Keratinocyte (primary cell): ENCODE measurements at places on chromosomes 2 and 18.

DNA sequence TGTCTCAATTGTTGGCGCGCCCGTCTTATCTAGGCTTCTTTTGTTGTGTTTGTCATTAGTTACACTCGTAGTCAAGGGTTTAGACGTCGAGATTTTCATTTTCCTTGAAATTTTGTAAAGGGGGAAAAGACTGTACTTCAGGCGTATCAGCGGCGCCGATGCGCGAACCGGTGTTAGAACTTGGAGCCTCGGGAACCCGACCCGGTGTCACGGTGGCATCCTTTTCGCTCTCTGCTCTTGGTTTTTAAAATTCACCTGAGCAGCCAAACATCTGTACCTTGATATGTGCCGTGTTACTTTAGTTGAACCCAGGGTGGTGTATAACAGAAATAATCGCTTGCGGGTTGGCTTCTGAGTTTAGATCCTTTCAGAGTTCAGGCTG, 643 bp downstream of the RMC1 start:
- peaks cover 20% of the 10 kb centered on the region for H3K4me1 ChIP-seq
- peak overlapping the region; percentile 86 for H3K4me3 ChIP-seq
- H3K27me3 ChIP-seq: no peaks in the 10 kb centered on the region
- peaks cover 9% of the 10 kb centered on the region for H3K36me3 ChIP-seq

DNA sequence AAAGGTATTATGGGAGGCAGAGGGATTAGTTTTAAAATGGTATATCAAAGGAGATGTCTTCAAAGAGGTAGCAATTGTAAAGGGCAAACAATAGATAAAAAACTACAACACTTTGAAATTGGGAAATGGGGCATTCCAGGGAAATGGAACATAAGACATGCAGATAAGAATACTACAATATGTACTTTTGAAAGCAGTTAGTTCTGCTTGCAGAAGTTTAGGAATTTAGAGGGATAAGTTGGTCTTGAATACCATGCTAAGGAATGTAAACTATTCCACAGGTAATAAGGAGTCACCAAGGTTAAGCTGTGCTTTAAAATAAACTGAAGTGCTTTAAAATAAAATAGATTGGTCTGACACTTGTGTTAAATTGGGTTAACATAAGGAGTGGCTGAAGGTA, 571.7 kb upstream of the ACVR2A start:
- H3K36me3 ChIP-seq: no peaks in the 10 kb centered on the region
- no peaks in the 10 kb centered on the region for H3K27me3 ChIP-seq
- H3K4me3 ChIP-seq: no peak overlapping the region
- no peaks in the 10 kb centered on the region for H3K4me1 ChIP-seq
- H3K27ac ChIP-seq: no peak overlapping the region

DNA sequence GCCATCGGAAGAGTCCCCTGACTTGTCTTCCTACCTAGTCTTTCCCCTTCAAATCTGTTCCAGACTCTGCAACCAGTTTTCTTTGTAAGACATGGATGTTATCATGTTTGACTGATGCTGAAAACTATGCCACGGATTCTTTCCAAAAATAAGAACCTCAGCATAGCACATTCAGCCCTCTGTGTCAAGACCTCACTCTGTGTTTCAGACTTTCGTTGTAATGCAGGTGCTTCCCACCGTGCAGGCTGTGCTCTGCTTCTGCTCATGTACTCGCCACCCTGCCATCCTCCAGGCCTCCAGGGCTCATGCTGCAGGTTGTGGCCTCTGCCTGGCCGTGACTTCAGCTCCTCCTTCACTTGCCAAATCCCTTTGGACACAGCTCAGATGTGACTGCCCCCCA, 347.0 kb upstream of the RAB12 start:
- DNase-seq: no peak
- no peak overlapping the region for H3K27ac ChIP-seq
- H3K4me1 ChIP-seq: peaks cover 9% of the 10 kb centered on the region
- H3K4me3 ChIP-seq: no peak overlapping the region

DNA sequence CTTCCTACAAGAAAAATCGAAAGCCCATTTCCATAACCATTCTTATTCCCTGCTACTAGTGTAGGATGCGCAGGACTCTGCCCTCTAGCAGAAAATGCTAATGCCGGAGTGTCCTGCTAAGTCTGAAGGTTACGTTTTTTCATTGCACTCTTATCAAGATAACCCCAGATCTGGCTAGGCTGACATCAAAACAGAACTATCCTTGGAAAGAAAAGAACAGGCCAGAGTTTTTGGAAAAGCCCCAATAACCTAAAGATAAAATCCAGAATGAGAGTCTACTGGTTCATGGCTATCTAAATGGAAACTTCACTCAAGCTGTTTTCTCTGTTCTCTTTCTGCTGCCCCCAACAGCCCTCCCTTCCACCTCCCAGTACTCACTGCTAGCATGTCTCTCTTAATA, 913 bp downstream of the RNF152 start:
- DNase-seq: no peak
- no peak overlapping the region for H3K4me3 ChIP-seq
- peaks cover 27% of the 10 kb centered on the region for H3K4me1 ChIP-seq
- H3K27me3 ChIP-seq: no peaks in the 10 kb centered on the region
- peak overlapping the region; percentile 44 for H3K27ac ChIP-seq

DNA sequence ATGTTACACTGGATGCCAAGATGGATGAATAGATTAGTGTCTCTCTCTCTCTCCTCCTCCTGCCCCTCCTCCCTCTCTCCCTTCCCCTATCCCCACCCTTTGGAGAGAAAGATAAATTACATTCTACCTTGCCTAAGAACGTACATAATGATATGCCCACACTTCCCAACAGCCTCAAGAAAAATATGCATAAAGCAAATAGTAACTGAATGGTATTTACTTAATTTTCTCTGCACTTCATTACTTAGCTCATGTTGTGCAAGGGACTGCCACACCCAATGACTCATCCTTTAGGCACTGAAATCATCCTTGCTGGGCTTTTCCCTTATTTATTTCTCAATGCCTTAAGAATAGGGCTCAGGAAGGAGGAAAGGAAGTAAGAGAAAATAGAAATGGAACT, 137.3 kb upstream of the PID1 start:
- H3K36me3 ChIP-seq: no peaks in the 10 kb centered on the region
- no peak overlapping the region for H3K4me3 ChIP-seq
- peak overlapping the region; percentile 100 for H3K27ac ChIP-seq
- H3K4me1 ChIP-seq: peaks cover 30% of the 10 kb centered on the region
- no peaks in the 10 kb centered on the region for H3K27me3 ChIP-seq

GRCh38 chr2:26651470-26651771, 10.3 kb upstream of the CIB4 start:
- peaks cover 28% of the 10 kb centered on the region for H3K27me3 ChIP-seq
- DNase-seq: no peak
- no peaks in the 10 kb centered on the region for H3K4me1 ChIP-seq
- no peaks in the 10 kb centered on the region for H3K36me3 ChIP-seq
- H3K4me3 ChIP-seq: no peak overlapping the region
